ENCODE measurements at places on chromosomes 4 and X. TPM values are rescaled to one million over a fixed set of nuclear protein-coding genes. Genes with fewer than 3 reads are reported as not detected.

The VCX3B gene
- total RNA-seq, result not detected

The CLNK gene
- total RNA-seq, result 0.57 TPM

The PSAPL1 gene
- total RNA-seq, result not detected

GRCh38 chr4:40856840-40857362 lies 107.1 kb downstream of the NSUN7 start:
- peak; percentile 57 for DNase-seq

GRCh38 chr4:182764642-182765041 lies 152.5 kb downstream of the DCTD start:
- no peak for DNase-seq

DNA sequence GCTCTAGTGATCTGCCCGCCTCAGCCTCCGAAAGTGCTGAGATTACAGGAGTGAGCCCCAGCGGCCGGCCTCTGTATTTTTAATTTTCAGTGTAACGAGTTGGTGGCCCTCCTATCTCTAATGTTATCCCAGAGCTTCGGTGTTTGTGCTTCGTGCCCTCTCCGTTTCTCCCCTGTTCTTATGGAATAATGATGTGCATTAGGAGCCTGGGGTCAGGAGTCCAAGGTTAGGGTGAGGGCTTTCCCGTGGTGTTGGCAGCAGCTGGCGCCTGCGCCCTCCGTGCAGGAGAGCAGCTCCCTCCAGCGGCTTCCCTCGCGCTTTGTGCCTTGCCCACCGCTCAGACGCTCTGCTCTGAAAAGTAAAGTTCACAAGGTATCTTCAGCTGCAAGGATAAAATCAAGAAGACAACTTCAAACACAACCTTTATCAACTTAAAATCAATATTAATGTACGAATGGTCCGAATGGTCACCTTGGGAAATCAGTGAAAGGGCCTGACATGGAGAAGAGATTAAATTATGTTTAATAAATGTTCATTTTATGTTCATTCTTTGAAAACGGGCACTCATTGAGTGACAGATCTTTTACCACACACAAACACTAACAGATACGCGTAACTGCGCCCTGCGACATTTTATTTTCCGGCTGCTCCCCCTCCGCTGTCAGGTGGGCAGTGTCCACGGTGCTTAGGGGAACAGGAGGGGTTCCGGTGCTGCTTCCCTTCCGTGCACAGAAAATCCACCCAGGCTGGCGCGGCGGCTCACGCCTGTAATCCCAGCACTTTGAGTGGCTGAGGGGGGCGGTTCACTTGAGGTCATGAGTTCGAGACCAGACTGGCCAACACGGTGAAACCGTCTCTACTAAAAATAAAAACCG lies 62.4 kb downstream of the TRAPPC11 start:
- DNase-seq, result peak; percentile 22

DNA sequence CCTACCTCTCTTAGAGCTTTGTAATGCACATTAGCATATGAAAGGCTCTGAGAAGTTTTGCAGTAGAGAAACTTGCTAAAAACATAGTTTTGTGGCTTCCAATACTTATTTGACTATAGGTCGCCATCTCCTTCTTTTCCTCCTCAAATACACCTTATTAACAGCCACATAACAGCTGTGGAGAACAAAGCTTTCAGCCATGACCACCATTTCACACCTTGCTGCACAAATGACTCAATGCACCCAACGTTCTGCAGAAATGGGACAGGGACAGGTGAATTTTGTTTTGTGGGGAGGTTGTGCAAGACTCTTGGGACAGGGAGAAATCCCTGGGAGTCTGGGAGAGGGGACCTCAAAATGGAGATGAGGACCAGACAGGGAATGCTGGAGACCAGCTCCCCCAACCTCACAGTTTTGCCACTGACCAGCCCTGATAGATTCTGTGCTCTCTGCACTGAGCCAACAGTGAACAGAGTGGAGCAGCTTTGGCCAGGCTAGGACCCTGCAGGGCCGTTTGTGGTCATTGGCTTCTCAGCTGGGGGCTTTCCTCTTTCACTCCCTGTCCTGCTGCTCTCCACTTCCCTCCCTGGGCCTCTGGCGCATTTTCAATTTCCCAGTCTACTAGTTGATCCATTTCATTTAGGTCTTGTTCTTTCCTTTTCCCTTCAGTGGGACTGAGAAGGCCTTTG lies 16.6 kb downstream of the FRMPD3 start:
- DNase-seq, result no peak

DNA sequence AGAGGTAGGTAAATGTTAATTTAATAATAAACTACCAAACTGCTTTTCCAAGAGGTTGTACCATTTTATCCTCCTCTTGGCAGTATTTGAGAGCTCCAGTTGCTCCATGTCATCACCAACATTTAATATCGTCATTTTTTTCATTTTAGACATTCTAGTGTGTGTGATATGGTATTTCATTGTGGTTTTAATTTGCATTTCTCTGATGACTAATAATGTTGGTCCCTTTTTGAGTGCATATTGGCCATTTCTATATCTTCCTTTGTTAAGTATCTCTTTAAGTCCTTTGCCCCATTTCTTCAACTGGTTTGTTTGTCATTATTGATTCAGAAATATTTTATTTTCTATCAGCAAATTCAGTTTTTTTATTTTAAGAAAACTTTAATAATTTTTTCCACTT lies 88.8 kb downstream of the MAPK10 start:
- DNase-seq, result no peak

DNA sequence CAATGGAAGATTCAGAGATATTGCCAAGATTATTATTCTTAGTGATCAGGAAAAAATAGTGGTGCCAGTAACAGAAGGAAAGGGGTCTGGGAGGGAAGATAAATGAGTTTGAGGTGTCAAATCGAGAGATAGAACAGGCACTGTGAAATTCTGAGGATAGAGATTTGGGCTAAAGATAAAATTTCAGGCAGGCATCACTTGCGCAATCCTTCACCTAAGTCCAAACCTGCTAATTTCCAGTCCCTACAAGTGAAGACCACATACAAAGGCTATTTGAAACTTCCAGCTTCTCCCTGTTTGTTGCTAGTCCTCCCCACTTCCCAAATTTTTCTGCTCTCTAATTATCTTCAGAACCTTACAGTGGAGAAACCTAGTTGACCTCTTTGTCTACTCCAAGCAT lies 494.6 kb downstream of the MAGEE1 start:
- DNase-seq, result no peak
